Activated CD8-positive, alpha-beta memory T cell treated with anti-CD3 and anti-CD28 coated beads for 1 hour (primary cell): ENCODE measurements at places on chromosomes 12 and 14.

- no peak for DNase-seq
Measured at GRCh38 chr12:108966378-108967151, 54.3 kb downstream of the SVOP start.

GRCh38 chr12:30870491-30871265, 55.9 kb upstream of the TSPAN11 start:
- no peak for DNase-seq

- no peak for DNase-seq
Measured at GRCh38 chr12:50636505-50636904, 127.4 kb upstream of the ATF1 start.

DNA sequence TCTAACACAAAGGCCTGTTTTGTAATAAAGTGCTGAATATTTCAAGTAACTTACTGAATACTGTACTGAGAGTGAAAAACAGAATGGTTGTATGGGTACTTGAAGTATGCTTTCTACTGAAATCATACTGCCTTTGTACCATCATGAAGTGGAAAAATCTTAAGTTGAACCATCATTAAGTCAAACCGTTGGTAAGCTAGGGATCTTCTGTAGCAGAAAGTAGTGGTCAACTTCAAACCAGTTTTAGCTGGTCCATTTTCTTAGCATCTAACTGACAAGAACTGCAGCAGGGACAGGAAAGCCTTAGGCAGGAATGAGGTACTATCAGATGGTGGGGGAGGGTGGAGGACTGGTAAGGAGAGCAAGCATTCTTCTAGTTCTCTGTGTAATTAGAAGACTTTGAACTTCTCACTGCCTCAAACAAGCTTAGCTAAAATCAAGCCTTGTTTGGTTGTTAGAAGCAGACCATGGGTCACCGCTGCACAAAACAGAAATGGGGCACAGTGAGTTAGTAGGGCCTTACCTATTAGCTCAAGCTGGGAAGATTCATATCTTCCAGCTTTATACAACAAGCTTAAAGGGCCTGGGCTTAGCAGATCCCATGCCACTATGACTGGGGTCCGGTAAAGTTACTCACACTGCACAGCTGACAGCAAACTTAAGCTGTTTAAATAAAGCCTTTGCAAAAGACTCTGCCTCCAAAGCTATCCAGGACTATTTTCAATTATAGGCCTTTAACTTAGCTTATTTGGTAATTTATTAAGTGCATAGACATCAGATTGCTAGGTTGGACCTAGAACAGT, 73.8 kb downstream of the ACADS start:
- DNase-seq: no peak

DNA sequence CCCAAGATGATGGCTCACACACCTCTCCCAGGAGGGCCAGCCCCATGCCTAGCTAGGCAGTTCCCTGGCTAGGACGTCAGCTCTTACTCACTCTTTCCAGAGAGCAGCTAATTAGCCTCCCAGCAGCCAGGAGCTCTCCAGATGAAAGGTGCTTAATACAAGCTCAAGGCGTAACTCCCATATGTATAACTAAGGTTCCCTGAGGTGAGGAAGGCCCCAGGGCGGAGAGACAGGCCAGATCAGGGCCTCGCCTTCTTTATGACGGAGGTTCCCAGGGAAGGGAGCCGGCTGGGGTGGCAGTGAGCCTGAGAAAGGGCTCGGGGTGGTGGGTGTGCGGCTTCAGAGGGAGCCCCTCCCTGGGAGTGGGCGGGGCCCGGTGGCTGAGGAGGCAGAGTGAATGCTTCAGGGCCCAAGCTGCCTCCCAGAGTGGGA, 26.4 kb upstream of the ZFP36L1 start:
- DNase-seq: no peak

DNA sequence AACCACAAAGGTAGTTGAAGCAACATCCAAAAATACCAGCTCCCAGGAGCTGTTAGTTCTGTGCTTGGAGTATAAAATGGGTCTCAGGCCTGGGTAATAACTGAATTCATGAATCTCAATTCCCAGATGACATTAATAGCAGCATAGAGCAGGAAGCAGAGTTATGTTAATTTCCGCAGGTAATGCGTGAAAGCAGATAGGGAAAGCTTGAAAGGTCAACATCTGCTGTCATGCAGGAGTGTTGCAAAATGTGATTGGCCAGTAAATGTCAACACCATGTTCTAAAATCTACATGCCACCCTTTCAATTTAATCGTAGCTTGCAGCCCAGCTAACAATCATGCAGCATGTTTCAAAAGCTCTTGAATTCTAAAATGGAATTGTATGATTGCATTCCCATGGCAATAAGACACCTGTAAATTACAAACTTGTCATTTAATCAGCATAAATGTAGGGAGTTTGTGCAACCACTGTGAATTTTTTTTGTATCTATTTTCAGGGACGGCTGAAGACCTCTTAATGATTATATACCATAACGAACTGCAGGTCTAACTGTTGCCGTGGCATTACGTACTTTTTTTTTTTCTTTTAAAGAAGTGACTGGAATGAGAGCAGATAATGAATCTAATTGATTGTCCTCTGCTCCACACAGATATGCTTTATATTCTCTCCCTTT, 635.8 kb upstream of the FOXG1 start:
- DNase-seq: no peak

GRCh38 chr12:43742106-43742505, 16.5 kb downstream of the PUS7L start:
- no peak for DNase-seq

DNA sequence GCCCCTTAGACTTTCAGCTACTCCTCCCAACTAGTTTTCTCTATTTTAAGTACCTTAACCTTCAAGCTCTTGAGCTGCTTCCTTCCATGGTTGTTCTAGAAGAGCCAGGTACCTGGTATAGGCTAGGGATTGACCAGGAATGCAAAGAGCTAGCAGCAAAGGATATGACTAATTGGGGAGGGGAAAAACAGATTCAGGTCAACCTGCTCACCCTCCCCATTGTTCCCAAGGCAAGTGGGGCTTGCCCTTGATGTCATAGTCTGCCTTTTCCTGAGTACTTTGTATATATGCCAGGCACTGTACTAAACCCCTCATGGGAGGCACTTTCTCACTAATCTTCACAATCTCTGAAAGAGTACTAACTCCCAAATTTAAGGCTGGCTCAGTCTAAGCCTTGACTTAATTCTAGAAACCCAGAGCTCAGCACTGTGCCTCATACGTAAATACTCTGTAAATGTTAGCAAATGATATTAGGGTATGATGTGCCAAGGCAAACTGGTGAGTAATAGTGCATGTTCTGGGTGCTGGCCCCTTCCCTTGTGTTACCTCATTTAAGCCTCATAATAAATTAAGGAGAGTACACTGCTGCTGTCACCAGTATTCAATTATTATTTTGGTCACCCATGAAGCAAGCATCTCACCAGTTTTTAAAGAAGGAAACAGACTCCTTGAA, 42.2 kb downstream of the SUDS3 start:
- DNase-seq: no peak

DNA sequence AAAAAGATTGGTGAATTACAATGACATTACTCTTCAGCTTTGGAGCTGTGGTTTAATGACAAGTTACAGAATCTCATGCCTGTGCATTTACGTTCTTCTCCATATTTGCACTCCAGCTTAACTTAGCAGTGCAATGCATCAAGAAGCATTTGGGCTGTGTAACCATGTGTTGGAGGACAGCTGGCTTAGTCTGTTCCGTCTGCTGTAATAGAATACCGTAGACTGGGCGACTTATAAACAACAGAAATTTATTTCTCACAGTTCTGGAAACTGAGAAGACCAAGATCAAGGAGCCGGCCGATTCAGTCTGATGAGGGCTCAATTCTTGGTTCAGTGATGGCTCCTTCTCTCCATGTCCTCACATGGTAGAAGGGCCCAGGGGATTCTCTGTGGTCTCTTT, 943.5 kb downstream of the BCL11B start:
- no peak for DNase-seq

DNA sequence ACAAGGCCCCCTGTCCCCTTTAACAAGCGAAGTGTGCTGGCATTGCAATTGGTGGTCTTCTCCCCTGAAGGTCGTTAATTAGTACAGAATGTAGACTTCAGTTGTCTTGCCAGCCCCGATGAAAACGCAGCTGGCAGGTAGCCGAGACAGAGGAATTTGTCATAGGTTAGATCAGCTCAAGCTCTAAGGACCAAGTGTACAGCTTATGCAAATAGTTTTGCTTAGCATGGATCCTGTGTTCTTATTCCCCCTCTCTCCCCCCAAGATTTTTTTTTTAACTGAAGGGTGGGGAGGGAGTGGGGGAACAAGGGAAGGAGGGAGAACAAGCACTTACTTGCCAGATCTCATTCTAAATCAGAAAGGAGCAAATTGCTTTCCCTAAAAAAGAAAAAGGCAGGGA, 58.6 kb upstream of the PARP11 start:
- DNase-seq: no peak

GRCh38 chr12:66596199-66596598, 82.7 kb downstream of the GRIP1 start:
- DNase-seq: no peak

GRCh38 chr12:56593909-56594621, 36.1 kb downstream of the BAZ2A start:
- peak; percentile 39 for DNase-seq
